ENCODE measurements at places on chromosomes 5 and 9.
A peak's percentile ranks its signal among the peaks of the same experiment; 100 is the strongest.

DNA sequence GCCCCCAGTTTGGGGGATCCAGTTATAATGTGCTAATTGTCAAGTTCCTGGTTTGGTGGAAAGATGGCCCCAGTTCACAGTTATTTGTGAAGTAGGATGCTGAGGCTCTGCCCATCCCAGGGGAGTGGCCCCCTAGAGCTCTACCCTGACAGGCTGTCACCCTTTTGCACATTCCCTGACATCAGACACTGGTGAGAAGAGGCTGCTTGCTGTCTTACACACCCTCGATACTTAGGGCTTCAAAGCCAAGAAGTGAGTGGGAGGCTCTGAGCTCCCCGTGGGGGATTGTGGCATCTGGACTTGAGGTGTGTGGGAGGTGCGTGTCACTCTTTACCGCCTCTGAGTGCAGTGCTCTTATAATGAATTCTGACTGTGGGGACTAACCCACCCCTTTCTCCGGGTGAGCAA, 168.5 kb downstream of the DOCK2 start:
- no peak for DNase-seq

GRCh38 chr9:79741381-79741780, 169.6 kb downstream of the TLE4 start:
- DNase-seq = no peak

DNA sequence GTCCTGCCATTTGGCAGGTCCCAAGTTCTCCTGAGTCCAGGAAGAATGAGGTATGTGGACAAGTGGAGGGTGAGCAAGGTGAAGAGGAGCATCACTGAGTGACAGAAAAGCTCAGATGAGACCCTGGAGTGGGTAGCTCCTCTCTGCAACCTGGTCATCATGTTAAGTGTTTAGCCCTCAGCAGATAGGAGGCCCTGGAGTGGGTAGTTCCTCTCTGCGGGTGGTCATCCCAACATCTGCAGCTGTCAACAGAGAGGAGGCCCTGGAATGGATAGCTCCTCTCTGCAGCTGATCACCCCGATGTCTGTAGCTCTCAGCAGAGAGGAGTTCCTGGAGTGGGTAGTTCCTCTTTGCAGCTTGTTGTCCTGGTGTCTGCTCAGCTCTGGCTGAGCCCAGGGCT, 48.4 kb downstream of the NDUFAF2 start:
- no peak for DNase-seq

GRCh38 chr9:116008278-116008677, 145.3 kb upstream of the PAPPA start:
- no peak for DNase-seq

- DNase-seq = no peak
Observed at GRCh38 chr5:78926252-78926651, 58.9 kb downstream of the ARSB start.

GRCh38 chr5:72041654-72042053, 65.6 kb upstream of the MAP1B start:
- no peak for DNase-seq

GRCh38 chr9:131692612-131693562, 47.0 kb downstream of the RAPGEF1 start:
- no peak for DNase-seq

DNA sequence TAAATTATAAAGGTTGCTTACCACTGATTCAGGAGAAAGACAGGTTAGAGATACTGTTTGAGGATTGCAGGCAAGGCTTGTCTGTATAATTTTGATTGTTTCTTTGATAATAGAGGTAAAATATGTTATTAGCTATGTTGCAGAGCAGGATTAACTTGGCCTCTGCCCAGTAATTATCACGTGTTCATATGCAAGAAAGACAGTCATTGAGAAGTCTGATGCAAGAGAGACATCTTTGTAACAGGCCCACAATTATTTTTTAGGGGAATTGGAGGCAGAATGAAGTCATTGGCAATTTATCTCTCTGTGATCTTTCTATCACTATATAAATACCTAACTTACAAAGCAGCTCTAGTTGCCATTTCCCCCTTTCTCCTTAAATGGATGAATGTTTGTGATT, 46.0 kb downstream of the SLC44A1 start:
- no peak for DNase-seq

- DNase-seq = no peak
Observed at GRCh38 chr5:95778713-95779436, 43.7 kb downstream of the GLRX start.

DNA sequence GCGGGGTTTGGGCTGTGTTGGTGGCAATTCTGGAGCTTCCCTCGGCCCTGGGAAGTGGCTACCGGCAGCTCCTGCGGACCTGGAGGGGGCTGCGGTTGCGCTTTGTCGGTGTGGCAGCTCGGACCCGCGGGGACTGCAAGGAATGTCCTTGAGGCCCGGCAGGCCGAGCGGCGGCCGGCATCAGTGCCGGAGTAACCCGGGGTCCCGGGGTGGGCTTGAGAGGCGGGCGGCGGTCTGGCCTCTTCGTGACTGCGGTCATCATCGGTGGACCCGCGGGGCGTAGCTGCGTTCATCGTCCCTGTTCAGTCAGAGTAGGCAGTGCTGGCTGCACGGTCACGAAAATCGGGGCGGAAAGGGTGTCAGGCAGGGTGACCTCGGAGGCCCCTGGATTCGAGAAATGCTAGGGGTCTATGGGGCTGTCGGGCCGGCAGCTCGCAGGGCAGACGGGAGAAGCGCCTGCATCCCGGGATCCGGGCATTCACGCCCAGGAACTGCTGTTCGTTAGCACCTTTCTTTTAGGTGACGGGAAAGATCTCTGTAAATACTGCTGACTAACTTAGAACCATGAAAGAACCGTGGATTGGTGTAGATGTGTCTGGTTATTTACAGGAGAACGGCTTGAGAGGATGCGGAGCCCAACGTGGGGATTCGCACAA, 474 bp downstream of the HMGCR start:
- DNase-seq = no peak

DNA sequence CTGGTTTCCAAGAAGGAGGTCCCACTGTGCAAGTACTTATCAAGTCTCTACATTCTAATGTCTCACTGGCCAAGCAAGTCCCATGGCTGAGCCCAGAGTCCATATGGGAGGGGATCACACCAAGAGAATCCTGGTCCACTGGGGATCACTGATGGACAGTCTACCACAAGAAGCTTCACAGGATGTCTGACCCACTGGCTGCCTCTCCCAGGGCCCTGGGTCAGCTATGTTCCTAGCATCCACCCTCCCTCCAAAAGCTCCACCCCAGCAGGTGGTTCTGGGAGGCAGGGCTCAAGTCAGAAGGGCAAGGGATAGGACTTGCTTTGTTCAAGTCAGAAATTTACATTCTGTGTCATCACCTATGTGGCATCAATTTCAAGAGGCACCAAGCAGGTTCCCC, 508.5 kb downstream of the BNC2 start:
- no peak for DNase-seq

- no peak for DNase-seq
Observed at GRCh38 chr5:33583332-33583731, 142.6 kb downstream of the TARS1 start.

- DNase-seq = no peak
Observed at GRCh38 chr9:38371495-38371894, 21.0 kb upstream of the ALDH1B1 start.

GRCh38 chr9:111621895-111622480, 9.1 kb upstream of the DNAJC25 start:
- DNase-seq = peak; percentile 21

- no peak for DNase-seq
Observed at GRCh38 chr5:55668356-55668755, 43.8 kb downstream of the SLC38A9 start.

- no peak for DNase-seq
Observed at GRCh38 chr5:8333977-8334376, 465.0 kb downstream of the MTRR start.

DNA sequence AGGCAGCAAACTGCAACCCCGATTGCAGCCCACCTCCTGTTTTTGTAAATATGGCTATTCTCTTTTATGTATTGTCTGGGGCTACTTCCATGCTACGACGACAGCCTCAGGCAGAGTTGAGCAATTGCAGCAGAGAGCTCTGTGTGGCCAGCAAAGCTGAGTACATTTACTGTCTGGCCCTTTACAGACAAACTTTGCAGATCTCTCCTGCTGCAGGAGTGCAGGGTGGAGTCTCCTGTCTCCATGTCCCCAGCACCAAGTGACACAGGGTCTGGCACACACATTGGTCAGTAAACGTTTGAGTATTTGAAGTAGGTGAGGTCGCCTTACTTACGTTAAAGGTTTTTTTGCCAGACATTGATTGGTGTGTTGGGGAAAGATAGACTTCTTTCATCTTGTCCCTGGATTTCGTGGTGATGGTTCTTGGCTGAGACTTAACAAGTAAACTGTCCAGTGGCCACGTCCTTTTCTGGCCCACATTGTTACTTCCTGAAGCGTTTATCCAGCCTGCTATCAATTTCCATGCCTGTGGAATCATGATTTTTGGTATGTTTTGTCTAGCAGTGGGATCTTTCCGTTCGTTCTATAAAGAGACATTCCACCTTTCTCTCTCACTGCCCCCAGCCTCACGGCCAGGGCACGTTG, 27.2 kb downstream of the PRRC2B start:
- DNase-seq = peak; percentile 22

DNA sequence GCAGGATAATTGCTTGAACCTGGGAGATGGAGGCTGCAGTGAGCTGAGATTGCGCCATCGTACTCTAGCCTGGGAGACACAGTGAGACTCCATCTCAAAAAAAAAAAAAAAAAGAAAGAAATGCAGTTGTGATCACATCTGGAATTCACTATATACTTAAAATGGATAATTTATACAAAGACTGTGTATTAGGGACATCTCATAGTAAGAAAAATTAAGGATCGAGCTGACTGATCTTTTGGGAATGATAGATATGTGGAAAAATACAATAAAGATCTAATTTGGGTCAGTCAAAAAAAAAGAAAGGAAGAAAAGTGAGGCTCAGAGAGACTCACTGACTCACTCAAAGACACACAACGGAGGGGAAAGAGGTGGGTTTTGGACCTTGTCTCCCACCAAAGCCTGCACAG, 73.2 kb upstream of the STXBP1 start:
- no peak for DNase-seq

GRCh38 chr9:5563417-5563815, 53.1 kb downstream of the PDCD1LG2 start:
- no peak for DNase-seq

GRCh38 chr9:95264954-95265615, 52.4 kb downstream of the FANCC start:
- DNase-seq = no peak

GRCh38 chr5:7043797-7044196, 330.6 kb downstream of the TENT4A start:
- DNase-seq = no peak

DNA sequence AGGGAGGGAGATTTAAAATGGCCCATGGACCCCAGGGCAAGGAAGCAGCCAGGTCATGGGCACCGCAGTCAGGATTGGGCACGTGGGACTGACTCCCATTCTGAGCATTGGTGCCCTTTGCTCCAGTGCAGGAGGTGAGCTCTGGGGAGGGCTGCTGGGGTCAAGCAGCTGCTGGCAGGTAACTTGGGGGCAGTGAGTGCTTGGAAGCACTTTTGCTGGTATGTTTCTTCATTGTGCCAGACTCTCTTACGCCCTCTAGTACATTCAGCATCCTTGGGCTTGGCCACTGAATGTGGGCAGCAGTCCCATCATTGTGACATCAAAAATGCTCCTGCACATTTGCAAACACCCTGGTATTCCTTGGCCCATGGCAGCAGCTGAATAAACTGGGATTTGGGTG, 32.7 kb downstream of the PRRC2B start:
- DNase-seq = no peak

DNA sequence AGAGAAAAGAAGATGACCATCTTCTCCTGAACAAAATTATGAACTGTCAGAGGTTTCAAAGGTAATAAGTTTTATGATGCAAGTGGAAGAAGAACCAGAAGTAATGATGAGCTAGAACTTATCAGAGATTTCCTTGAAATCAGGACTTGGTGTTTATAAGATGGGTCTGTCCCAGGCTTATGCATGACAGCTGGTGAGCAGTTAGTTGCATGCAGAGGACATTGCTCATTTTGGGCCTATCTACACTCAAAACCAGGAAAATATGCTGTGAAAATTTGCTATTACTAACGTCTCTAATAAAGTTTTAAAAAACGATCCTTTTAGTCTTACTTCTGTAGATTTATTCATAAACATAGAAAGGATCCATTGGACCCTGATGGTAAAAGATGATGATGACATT, 6.6 kb upstream of the STC2 start:
- DNase-seq = no peak

- DNase-seq = no peak
Observed at GRCh38 chr5:128591598-128592455, 53.8 kb upstream of the FBN2 start.

- DNase-seq = no peak
Observed at GRCh38 chr5:2724031-2724581, 27.4 kb downstream of the IRX2 start.

DNA sequence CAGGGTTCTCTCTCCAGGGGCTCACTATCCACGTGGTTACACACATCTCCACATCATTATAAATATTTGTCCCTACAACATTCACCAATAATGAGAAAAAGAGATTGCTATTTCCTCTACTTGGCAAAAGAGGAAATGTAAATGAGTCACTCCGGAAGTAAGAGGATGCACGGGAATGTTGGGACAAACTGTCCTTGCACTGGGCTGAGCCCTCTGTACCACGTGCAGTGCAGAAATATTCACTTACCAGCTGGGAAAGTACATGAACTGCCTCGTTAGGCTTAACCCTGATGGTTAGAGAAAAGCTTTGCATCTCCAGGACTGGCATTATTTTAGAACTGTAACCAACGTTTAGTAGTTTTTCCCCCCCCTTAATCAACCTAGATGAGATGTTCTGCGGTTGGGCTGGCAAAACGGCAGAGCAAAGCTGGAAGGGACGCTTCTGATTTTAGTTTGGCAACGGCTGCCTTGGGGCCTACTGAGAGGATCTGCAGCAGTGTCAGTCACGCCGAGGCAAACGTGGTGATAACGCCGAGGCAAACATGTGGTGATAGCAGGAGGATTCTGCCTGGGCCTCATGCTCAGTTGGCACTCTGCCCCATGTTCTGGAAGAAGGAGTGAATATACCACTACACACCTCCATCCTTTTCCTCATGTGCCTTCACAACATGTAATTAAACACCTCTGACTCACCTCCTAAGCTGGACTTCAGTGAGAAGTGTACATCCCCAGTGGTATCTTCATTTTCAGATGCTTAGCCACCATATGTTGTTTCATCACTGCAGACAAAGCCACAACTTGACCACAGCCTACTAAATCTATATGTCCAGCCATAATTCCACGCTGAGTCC, 661.4 kb upstream of the KLF4 start:
- DNase-seq = no peak

GRCh38 chr5:113989913-113990305, 372.0 kb upstream of the KCNN2 start:
- DNase-seq = no peak

DNA sequence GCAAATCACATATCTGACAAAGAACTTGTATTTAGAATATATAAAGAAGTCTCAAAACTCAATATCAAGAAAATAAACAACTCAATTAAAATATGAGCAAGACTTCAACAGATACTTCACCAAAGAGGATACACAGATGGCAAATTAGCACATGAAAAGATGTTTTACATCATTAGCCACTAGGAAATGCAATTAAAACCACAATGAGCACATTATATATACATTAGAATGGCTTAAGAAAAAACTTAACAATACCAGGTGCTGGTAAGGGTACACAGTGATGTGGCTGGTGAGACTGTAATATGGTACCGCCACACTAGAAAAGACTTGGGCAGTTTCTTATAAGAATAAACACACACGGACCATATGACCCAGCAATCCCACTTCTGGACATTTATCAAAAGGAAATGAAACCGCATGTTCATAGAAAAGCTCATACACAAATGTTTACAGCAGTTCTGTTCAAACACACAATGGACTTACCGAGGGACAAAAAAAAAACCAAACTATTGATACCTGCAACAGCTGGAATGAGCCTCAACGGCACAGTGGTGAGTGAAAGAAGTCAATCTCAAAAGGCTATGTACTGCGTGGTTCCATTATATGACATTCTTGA, 27.6 kb downstream of the SEMA4D start:
- DNase-seq = no peak

Data from midbrain (tissue), 1 donor.